ENCODE measurements at places on chromosomes 2 and 18. TPM values are rescaled to one million over a fixed set of nuclear protein-coding genes. Genes with fewer than 3 reads are reported as not detected.

DNA sequence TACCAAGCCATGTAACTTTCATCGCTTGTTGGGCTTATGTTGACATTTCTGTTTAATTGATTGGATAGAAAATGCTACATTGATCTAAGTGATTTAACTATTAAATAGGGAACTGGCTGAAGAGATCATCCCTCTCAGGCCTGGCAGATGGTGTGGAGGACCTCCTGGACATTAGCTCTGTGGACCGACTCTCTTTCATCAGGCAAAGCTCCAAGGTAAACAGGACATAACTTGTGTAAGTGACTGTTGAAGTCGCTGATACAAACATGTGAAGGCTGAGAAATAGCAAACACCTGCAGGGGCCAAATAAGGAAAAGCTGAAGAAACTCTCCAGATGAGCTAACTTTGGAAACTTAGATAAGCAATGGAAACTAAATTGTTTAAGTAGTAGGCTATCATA is 68.8 kb downstream of the UNC80 start:
- DNase-seq, result no peak

DNA sequence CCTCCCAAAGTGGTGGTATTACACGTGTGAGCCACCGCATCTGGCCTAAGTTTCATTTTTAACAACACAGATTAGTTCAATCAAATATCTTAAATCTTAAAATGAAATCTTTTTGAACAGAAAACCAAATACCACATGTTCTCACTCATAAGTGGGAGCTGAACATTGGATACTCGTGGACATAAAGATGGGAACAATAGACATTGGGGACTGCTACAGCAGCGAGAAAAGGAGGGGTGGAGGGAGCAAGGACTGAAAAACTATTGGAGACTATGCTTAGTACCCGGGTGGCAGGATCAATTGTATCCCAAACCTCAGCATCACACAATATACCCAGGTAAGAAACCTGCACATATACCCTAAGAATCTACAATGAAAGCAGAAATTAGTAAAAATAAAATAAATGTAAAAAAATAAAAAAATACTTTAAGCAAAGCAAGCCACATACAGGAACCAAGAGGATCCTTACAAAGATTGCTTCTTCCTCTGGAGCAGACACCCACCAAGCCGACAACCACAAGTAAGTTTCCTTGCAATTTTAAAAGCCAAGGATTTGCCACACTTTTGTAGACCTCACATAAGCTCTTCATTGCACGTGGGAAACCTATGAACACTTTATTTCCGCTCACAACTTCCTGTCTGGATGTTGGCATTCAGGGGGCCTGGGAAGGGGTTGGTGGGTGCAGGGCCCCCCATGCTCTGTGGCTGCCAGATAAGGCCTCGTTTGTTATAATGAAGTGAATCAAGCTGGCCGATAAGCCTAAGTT is 147.9 kb downstream of the MYCN start:
- DNase-seq, result no peak

GRCh38 chr2:16487686-16488085 is 177.9 kb downstream of the CYRIA start:
- no peak for DNase-seq

The ANKRD30B gene
- total RNA-seq, result not detected

DNA sequence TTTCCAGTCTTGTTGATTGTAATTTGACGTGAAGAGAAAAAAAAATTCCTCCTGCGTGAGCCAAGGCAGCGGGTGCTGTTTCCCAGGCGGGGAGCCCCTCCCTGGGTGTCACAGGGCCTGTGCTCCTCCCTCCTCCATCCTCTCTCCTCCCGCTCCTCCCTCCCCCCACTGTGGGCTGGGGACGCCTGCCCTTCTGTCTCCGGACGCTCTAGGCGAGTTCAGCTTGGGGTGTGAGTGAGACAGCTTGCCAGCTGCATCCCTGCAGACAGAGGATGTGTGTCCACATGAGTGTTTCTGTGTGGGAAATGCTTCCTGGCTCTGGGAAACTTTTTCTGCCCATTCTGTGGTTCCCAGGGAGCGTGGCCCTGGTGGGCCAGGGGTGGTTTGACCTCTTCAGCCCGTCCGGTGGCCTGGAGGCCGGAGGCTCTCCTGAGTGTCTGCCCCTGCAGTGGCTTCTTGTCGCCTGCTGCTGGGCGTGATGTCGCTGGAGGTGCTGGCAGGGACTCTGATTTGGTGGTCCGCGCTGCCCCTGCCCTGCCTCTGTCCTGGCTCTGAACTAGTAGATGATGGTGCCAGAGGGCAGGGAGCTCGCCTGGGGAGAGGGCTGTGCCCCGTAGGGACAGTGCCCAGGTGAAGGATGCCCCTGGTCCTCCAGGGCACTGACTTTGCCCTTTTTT is 96.4 kb downstream of the USP40 start:
- DNase-seq, result no peak

- no peak for DNase-seq
Measured at GRCh38 chr18:68797871-68798270, at the start of gene CCDC102B. TSS of gene CCDC102B (plus strand) at chr18:68798080. CDS start at chr18:68836764, 38,684 bp downstream.

- DNase-seq, result no peak
Measured at GRCh38 chr2:7956126-7956689, 725.6 kb upstream of the ID2 start.

The DPYSL5 gene
- total RNA-seq, result not detected
